Stimulated activated CD8-positive, alpha-beta memory T cell treated with anti-CD3 and anti-CD28 coated beads, Interleukin-7, amount 100 ng/mL, for 24 hours (primary cell): ENCODE measurements at places on chromosomes 7 and 10.

- DNase-seq, result no peak
These were observed 267.5 kb upstream of the KAT6B start for GRCh38 chr10:74558897-74559296.

GRCh38 chr7:43779045-43779812 is 20.7 kb downstream of the BLVRA start:
- DNase-seq, result no peak

DNA sequence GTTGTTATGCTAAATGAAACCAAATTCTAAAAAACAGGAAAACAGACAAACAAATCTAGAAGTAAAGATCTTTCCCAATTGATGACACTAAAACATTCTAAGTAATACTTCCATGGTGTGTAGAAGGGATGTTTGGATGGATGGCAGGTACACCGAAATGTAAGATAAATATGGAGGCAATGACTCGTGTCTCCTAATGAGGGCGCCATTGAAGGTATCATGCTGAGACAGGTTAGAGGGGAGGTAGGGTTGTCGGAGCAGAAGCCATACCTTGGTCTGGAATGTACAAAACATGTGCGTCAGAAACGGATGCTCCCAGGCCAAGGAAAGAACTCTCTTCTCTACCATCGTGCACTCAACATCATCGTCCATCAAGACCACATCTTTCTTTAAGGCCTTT is 101.4 kb downstream of the PRKCQ start:
- no peak for DNase-seq

DNA sequence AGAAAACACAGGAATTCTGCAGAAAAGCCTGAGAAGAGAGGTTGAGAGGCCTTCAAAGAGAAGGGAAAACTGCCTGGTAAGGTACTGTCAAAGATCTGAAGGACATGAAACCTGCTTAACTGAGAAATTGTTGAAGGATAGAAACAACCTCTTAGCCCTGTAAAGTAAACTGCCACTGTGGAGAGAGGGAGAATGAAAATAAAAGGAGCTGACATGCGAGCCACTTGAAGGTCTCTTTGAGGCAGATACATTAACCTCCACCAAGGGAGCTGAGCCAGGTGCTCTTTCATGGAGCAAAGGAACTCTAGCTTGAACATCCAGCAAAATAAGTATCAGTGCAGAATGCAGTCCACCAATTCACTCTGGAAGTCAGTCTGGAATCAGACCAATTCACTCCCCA is 108.8 kb upstream of the FEZF1 start:
- no peak for DNase-seq

- no peak for DNase-seq
These were observed 514 bp upstream of the GAD2 start for GRCh38 chr10:26215935-26216584.

GRCh38 chr7:92697012-92697411 is 106.8 kb upstream of the FAM133B start:
- no peak for DNase-seq

DNA sequence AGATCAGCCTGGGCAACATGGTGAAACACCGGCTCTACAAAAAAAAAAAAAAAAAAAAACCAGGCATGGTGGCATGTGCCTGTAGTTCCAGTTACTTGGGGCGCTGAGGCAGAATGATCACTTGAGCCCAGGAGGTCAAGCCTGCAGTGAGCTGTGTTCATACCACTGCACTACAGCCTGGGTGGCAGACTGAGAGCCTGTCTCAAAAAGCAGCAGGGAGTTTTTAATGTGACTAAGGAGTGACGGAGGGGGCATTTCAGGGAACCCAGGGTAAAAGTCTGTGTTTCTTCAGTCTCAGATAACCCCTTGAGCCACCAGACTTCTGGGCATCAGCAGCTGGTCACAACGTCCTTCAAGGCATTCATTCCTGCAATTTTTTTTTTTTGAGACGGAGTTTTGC is 2.2 kb upstream of the C10orf95 start:
- DNase-seq, result no peak
